ENCODE measurements at places on chromosomes 4 and X.

GRCh38 chr4:114636192-114636935 is 37.8 kb downstream of the UGT8 start:
- H3K27ac ChIP-seq = no peak overlapping the region
- DNase-seq = no peak
- peaks cover 14% of the 10 kb centered on the region for H3K4me1 ChIP-seq
- H3K27me3 ChIP-seq = no peaks in the 10 kb centered on the region
- no peak overlapping the region for H3K4me3 ChIP-seq
- H3K36me3 ChIP-seq = no peaks in the 10 kb centered on the region

- DNase-seq = no peak
- H3K4me3 ChIP-seq = no peak overlapping the region
- H3K27ac ChIP-seq = no peak overlapping the region
- no peaks in the 10 kb centered on the region for H3K27me3 ChIP-seq
- H3K4me1 ChIP-seq = no peaks in the 10 kb centered on the region
Observed at GRCh38 chrX:37314531-37314930, 34.6 kb upstream of the PRRG1 start.

DNA sequence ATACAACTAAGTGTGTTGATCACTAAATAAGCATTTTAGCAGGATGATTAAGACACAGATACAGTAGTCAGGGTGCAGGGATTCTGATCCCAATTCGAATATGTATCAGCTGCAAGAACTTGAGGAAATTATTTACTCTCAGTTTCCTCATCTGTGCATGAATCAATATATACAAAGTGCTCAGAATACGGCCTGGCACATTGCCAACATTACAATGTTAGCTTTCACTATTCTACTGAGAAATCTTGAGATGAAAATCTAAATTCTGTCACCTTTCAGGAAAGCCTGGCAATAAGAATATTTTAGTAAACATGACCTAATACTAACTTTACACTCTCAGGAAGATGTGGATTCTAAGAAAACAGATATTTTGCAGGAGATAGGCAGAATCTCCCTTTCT is 1001.6 kb upstream of the IGFBP7 start:
- no peak for DNase-seq
- no peak overlapping the region for H3K4me3 ChIP-seq
- H3K36me3 ChIP-seq = no peaks in the 10 kb centered on the region

- no peak overlapping the region for H3K27ac ChIP-seq
- no peak for DNase-seq
- no peaks in the 10 kb centered on the region for H3K36me3 ChIP-seq
- H3K4me3 ChIP-seq = no peak overlapping the region
Observed at GRCh38 chr4:75371915-75372314, 142.3 kb downstream of the RCHY1 start.

DNA sequence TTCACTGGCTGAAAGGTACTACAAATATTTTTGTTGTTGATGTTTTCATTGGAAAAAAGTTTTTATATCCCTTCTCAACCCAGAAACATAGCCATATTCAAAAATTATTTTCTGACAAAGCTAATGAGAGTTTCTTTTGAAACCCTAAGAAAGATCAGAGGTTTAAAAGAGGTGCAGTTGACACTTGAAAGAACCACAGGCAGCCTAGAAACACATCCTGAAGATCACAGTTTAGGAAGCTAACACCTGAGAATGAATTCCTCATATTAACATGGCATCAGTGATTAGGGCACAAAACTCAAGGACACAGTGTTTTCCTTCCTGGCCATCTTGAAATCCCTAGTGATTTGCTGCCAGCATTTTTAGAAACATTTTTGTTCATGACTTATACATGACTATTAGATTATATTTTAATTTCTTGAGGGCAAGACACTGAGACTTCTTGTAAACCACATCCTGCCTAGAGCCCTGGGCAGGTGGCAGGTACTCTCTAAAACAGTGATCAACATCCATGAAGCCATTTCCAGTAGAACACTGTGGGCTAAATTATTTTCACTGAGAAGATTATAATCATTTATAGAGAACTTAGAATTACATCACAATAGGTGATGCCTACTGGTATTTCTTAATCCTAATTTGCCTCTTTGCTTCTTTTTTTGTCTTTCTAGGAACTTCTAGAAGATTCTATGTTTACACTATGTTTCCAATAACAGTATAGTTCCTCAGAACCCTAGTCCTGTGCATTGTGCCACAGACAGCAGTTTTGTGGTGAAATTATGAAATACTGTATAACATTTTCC is 80.0 kb downstream of the ARSJ start:
- H3K4me3 ChIP-seq = no peak overlapping the region
- H3K27me3 ChIP-seq = no peaks in the 10 kb centered on the region
- peak overlapping the region; percentile 66 for H3K27ac ChIP-seq
- H3K36me3 ChIP-seq = no peaks in the 10 kb centered on the region

- no peaks in the 10 kb centered on the region for H3K27me3 ChIP-seq
- H3K36me3 ChIP-seq = no peaks in the 10 kb centered on the region
- peaks cover 21% of the 10 kb centered on the region for H3K4me1 ChIP-seq
- peak overlapping the region; percentile 83 for H3K4me3 ChIP-seq
Observed at GRCh38 chrX:120560405-120560841, 339 bp downstream of the CUL4B start.

DNA sequence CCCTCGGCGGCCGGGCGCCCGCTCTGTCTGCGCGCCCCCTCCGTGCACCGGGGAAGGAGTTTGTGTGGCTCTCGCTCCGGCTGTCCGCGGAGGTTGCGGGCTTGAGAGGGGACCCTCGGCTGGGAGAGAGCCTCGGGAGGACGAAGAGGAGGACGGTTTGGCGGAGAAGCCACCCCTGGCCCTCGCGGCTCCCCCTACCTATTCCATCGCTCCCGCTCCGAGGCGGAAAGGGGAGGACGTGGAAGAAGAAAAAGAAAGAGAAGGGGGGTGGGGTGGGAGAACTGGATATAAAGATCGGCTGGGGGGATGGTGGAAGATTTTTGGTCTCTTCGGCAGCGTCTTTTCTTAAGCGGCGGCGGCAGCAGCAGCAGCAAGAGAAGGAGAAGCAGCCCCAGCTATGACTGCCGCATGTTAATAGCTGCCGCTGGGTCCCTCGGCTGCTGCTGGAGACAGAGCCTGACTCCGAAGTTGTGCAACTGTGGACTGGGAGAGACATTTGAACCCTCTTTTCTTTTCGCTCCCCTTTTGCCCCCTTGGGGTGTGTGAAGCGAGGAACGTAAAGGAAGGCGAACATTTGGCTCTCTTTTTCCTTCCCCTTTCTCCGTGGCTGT is 895 bp downstream of the ADGRL3 start:
- no peak for DNase-seq
- H3K4me1 ChIP-seq = no peaks in the 10 kb centered on the region

GRCh38 chr4:184745831-184746795 is 12.2 kb upstream of the CENPU start:
- H3K4me1 ChIP-seq = peaks cover 8% of the 10 kb centered on the region
- H3K36me3 ChIP-seq = no peaks in the 10 kb centered on the region
- H3K27me3 ChIP-seq = no peaks in the 10 kb centered on the region
